ENCODE measurements at places on chromosomes 4 and X. TPM values are rescaled to one million over a fixed set of nuclear protein-coding genes. Genes with fewer than 3 reads are reported as not detected.

TLR3 gene
- total RNA-seq = 3.3 TPM

TCEAL2 gene
- total RNA-seq = not detected

THAP9 gene
- total RNA-seq = 8.9 TPM

PPBP gene
- total RNA-seq = not detected

GRK4 gene
- 1.3 TPM for total RNA-seq

PHEX gene
- 0.64 TPM for total RNA-seq

CXCL9 gene
- total RNA-seq = not detected

TMEM35A gene
- 0.74 TPM for total RNA-seq

BRCC3 gene
- total RNA-seq = 12.7 TPM

PRAF2 gene
- 11.1 TPM for total RNA-seq

CCDC120 gene
- total RNA-seq = 0.52 TPM

PABPC1L2B gene
- total RNA-seq = not detected

C4orf51 gene
- total RNA-seq = not detected

All from NCI-H460 (cell line).